ENCODE measurements at places on chromosomes 12 and 14.

DNA sequence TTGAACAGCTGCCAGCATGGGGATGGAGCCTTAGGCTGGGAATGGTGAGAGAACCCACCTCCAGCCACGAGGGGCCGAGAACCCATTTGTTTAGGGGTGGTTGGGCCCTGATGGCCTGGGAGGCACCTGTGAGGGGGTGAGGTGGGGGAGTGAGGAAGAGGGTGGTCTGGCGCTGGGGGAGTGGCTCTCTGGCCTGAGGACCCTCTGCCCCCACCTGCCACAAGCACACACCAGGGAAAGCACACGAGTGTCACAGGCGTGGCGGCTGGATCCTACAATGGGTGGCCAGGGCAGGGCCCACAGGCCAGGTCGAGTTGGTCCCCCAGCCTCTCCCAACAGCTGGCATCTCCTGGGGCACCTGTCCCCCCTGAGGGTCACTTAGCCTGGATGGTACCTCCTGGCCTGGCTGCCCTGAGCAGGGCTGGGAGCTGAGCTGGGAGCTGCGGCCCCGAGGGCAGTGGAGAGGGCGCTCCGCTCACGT lies 340.5 kb downstream of the TMEM121 start:
- DNase-seq = no peak

GRCh38 chr12:88893801-88894200 lies 313.5 kb upstream of the KITLG start:
- DNase-seq = no peak

DNA sequence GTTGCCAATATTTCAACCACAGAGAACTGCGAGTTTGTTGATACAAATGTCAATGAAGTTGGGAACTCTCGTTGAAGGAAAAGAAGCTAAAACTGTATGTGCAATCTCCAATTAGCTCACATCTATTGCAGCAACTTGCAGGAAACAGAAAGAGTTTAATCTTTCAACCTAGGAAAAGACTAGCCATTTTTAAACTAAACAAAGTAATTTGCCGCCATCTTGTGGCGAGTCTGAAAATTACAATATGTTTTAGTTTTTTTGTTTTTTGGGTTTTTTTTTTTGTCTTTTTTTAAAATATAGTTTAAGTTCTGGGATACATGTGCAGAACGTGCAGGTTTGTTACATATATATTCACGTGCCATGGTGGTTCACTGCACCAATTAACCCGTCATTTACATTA lies 131.2 kb upstream of the FOXG1 start:
- no peak for DNase-seq

DNA sequence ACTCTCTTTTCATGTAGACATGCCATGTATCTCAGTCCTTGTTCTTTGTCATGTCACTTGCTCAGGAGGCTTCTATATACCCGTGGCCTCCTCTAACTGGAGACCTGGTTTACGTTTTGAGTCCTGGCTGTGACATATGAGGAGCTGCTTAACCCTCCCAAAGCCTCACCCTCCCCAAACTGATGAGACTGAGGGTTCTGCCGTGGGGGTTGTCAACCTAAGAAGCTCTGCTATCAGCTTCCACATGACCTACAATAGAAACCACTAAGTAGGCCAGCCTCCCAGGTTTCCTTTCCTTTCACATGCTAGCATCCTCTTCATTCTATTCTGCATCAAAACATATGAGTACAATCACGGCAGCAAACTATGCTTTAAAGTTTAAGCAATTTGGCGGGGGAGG lies 76.8 kb upstream of the WSCD2 start:
- no peak for DNase-seq

DNA sequence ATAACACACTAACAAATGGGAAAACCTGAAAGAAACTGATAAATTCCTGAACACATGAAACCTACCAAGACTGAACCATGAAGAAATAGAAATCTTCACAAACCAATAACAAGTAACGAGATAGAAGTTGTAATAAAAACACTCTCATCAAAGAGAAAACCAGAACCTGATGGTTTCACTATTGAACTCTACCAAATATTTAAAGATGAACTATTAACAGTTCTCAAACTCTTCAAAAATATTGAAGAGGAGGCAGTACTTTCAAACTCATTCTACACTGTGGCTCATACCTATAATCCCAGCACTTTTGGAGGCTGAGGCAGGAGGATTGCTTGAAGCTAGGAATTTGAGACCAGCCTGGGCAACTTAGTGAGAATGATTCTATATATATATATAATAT lies 48.4 kb upstream of the TMTC2 start:
- DNase-seq = no peak

GRCh38 chr14:75188520-75189268 lies 12.3 kb upstream of the TMED10 start:
- no peak for DNase-seq

DNA sequence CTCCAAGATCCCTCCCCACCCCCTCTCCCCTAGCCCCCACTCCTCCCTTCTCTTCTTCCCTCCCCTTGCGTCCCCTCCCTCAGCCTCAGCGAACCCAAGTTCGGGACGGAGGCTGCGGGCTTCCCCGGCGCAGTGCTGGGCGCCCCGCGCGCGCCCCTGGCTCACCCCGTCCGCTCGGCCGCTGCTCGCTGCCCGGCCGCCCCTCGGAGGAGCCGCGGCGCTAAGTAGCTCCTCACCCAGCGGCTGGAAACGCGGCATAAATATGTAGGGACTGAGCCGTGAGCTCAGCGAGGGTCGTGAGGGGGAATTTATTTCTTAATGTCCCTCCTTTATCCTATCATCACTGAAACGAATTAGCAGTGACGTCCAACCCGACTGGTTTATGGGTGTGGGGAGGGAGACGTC lies at the start of gene NOS1:
NOS1 (minus strand) TSS at position 280 of the 405 bp plus-strand sequence. CDS start 30,557 bp downstream, outside the sequence.
- DNase-seq = no peak

Data from T-helper 1 cell (primary cell).